ENCODE measurements at places on chromosomes 7 and 10.

- DNase-seq: no peak
Measured at GRCh38 chr10:129029851-129030602, 437.0 kb upstream of the MGMT start.

GRCh38 chr10:22823109-22823508 is 104.7 kb upstream of the ARMC3 start:
- no peak for DNase-seq

- DNase-seq: no peak
Measured at GRCh38 chr10:53162856-53163255, 390.3 kb upstream of the MBL2 start.

GRCh38 chr7:85172530-85172941 is 14.3 kb downstream of the SEMA3D start:
- no peak for DNase-seq

- DNase-seq: no peak
Measured at GRCh38 chr7:54877683-54878082, 118.7 kb upstream of the SEC61G start.

DNA sequence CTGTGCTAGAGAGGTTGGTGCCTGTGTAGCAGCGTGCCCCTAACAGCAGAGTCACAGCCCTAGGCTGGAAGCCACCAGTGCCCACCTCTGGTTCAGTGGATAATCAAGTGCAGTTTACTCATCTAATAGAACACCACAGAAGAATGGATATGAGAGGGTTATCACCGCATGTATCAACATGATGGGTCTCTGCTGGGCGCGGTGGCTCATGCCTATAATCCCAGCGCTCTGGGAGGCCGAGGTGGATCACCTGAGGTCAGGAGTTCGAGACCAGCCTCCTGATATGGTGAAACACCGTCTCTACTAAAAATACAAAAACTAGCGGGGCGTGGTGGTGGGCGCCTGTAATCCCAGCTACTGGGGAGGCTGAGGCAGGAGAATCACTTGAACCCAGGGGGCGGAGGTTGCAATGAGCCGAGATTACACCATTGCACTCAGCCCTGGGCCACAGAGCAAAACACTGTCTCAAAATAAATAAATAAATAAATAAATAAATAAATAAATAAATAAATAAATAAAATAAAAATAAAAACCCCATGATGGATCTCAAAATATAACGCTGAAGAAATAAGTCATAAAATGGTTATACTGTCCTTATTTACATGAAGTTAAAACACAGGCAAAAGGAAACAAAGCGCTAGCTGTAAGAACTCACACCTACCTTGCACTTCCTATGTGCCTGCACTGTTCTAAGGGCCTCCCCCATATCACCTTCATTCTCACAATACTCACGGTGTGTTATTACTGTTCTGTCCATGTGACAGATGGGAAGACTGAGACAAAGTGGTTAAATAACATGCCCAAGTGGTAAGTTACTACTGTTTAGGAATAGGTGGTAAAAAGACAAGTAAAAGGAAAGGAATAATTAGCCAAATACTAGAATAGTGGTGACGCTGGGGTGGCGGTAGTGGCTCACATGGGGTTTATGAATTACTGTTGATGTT is 70.9 kb downstream of the AMZ1 start:
- no peak for DNase-seq

- no peak for DNase-seq
Measured at GRCh38 chr7:73907554-73908122, 46.7 kb downstream of the TMEM270 start.

GRCh38 chr10:30963992-30964930 is 67.4 kb downstream of the ZNF438 start:
- DNase-seq: no peak

DNA sequence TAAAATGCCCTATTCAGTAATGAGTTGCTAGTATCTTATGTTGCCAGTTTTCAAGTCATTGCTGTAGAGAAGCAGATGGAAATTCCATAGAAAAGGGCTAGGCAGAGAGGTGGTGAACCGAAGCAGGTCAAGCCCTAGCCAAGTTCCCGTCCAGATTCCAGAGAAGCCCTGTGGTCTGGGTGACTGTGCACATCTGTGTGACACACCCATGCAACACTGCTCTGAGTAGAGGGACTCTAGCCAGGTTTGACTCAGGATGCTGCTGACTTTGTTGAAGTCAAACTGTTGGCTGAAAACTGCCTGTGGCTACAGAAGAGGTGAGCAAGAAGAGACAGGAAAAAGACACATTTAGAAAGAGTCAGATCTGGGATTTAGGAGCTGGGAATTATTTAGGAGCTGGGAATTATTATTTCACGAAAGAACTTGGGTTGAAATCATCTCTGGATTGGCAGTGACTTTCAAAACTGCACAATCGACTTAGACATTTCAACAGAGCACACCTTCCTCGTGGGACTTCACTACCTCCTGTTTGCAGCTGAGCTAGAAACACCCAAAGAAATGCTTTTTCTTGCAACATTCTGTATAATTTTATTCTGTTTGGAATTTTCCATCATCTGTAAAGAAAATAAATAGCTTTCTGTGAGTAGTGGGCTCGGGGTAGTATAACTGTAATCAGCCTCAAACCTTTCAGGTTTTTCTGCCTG is 149.1 kb upstream of the PRKCQ start:
- no peak for DNase-seq

- DNase-seq: no peak
Measured at GRCh38 chr10:111221682-111222480, 145.1 kb downstream of the ADRA2A start.

- no peak for DNase-seq
Measured at GRCh38 chr7:79778786-79779770, 325.6 kb upstream of the MAGI2 start.

DNA sequence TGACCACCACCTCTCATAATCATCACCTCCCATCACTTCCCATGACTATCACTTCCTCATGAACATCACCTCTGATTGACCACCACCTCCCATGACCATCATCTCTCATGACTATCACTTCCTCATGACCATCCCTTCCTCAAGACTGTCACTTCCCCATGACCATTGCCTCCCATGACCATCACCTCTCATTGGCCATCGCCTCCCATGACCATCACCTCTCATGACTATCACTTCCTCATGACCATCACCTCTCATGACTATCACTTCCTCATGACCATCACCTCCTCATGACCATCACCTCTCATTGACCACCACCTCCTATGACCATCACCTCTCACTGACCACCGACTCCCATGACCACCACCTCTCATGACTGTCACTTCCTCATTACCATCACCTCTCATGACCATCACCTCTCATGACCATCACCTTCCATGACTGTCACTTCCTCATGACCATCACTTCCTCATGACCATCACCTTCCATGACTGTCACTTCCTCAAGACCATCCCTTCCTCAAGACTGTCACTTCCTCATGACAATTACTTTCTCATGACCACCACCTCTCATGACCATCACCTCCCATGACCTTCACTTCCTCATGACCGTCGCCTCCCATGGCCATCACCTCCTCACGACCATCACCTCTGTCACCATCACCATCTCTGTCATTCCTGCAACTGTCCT is 51.6 kb downstream of the PDGFA start:
- no peak for DNase-seq

DNA sequence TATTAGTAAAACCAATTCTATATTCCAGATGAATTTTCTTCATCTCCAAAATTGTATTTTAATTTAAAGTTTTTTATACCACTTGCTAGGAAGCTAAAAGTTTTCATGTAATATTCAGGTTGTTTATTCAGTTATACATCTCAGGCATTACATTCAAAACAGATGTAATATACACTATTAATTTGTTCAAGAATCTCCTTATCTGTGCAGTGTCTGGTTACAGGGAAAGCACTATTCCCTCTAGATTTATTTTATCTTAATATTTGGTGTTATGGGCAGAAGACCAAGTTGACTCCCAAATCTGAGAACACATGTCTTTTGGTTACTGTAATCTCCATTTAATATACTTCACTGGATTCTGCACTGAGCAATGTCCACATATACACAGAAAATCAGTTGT is 953.4 kb downstream of the ANKRD7 start:
- no peak for DNase-seq

GRCh38 chr7:5553298-5553877 is 129.8 kb upstream of the TNRC18 start:
- no peak for DNase-seq

DNA sequence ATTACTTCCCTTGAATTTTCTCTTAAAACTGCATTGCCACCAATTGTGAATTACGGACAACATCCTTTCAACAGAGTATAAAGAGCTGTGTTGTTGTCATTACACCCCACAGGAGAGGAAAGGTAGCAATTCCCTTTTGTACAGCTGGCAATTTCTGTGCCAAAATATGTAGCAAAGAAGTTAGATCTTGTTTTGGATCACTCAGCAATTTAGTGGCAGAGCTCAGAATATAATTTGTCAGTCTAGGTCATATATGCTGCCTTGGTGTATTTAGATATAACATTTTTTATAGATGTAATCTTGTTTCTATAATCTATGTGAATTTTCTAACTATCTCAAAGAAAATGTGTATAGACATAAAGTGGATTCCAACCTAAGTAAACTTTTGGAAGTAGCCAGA is 38.8 kb downstream of the NRBF2 start:
- no peak for DNase-seq

GRCh38 chr10:33262871-33263270 is 71.6 kb downstream of the NRP1 start:
- DNase-seq: no peak

GRCh38 chr10:6274040-6274439 is 71.3 kb downstream of the PFKFB3 start:
- DNase-seq: no peak

DNA sequence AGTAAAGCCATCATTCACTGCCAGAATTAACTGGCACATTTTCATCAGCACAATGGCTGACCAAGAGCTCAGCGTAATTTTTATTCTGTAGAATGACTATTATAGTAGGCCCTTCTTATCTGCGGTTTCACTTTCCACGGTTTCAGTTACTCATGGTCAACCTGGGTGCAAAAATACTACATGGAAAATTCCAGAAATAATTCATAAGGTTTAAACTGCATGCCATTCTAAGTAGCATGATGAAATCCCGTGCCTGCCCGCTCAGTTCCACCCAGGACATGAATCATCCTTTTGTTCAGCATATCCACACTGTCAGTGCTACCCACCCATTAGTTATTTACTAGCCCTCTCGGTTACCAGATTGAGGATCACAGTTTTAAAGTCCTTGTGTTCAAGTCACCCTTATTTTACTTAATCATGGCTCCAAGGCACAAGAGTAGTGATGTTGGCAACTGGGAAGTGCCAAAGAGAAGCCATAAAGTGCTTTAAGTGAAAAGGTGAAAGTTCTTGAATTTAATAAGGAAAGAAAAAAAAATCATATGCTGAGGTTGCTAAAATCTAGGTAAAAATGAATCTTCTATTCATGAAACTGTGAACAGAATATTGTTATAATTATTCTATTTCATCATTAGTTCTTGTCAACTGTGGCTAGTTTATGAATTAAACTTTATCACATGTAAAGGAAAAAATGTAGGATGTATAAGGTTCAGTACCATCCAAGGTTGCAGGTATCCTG is 204.9 kb downstream of the DOCK4 start:
- DNase-seq: no peak

- no peak for DNase-seq
Measured at GRCh38 chr10:101653536-101653935, 41.4 kb downstream of the FBXW4 start.

GRCh38 chr10:27506280-27506679 is 2.2 kb downstream of the RAB18 start:
- DNase-seq: no peak

- DNase-seq: no peak
Measured at GRCh38 chr7:129493555-129493954, 8.8 kb upstream of the SMKR1 start.

GRCh38 chr10:101217450-101218281 is 11.6 kb downstream of the LBX1 start:
- peak; percentile 75 for DNase-seq

DNA sequence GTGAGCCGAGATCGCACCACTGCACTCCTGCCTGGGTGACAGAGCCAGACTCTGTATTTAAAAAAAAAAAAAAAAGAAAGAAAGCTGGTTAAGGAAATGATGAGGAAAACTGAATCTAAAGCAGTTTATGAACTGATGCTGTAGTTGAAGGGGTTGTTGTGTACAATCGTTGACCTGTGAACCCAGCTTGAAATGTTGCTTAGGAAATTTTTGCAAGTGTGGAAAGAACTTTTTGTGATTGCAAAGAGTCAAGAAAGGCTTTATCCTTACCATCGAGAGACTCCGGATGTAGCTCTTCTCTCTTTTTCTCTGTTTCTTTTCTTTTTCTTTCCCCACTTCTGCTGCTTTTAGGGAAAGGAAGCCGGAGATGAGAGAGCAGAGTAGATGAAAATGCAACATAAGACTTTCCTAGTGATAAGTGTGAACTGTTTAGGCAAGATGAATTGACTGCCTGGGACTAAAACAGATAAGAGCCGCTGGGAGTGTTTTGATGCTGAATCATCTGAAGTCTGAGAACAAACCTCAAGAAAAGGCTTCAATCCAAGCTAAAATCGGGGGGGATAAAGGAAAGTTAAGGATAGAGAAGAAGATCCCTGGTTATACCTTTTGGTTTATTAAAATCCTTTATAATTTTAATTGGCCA is 69.0 kb downstream of the TAF3 start:
- no peak for DNase-seq

DNA sequence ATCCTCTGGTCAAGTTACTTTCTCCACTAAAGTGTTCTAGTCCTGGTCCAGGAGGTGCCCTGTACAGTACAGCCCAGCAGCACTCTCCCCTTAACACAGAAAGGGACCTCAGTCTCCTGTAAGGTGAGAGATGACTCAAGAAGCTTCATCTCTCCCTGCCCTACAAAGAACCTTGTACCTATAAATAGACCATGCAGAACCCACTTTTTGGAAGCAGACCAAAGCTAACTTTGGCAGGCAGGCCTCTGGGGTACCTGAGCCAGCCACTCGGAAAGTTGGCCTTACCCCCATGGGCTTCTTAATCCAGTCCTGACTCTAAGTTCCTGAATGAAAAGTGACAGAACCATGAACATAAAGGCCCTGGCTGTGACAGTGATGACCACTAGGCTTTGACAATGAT is 454.8 kb downstream of the KCNMA1 start:
- no peak for DNase-seq

DNA sequence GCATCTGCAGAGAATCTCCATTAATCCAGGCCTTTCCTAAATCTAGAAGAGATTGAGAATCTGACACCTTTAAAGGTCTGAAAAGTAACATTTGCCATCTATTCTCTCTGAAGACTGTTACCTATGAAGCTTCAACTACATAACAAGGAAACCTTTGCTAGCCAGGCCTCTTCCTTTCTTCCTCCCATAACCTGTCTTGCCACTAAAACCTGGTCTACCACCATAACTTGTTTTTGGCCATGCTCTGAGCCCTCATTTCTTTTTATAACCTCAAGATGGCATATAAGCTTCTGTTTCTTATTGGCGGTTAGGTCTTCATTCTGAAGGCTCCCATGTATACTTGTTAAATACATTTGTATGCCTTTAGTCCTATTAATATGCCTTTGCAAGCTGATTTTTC is 348.4 kb upstream of the MEOX2 start:
- DNase-seq: no peak

GRCh38 chr7:158164101-158165095 is 423.2 kb downstream of the PTPRN2 start:
- DNase-seq: no peak

- no peak for DNase-seq
Measured at GRCh38 chr10:1114719-1115606, 58.8 kb downstream of the WDR37 start.

GRCh38 chr10:77866598-77866997 is 60.0 kb downstream of the DLG5 start:
- DNase-seq: no peak
